ENCODE measurements at places on chromosomes 1 and 21.

DNA sequence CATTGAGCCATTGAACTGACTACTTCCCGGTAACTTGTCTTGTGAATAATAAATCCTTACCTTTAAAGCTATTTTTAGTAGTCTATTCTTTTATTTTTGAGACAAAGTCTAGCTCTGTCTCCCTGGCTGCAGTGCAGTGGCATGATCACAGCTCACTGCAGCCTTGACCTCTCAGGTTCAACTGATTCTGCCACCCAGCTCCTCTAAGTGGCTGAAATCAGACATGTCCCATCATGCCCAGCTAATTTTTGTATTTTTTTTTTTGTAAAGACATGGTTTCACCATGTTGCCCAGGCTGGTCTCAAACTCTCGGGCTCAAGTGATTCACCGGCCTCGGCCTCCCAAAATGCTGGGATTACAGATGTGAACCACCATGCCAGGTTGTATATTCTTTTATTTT, 59.3 kb upstream of the PTGS2 start:
- no peak for DNase-seq

DNA sequence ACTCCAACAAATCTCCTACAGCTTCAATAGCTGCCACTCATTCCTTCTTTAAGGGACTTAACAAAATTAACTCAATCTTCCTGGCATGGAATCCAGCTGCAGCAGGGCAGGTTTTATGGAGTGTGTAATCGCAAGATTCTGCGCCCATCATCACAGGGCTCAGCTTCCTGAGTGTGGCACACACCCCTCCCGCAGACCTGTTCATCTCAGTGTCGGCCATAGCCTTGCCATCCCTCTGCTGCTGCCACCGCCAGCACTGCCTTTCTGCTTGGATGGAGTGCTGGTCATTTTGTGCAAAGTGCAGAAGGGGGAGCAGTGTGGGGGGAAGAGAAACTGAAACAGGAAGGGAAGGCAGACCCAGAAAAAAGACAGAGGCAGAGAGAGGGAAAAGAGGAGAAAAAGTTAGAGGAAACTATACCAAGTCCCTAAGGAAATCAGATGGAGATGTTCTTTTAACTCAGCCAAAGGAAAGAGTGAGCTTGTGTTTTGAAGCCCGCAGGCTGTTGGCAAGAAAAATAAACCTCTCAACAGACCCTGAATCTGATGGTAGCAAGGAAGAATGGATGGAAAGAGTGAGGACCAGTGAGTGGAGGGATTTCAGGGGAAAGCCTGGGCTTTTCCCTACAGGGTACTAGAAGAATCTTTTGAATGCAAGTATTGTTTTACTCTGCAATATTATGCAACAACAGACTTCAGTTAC, 324.2 kb downstream of the SEC16B start:
- DNase-seq = no peak

DNA sequence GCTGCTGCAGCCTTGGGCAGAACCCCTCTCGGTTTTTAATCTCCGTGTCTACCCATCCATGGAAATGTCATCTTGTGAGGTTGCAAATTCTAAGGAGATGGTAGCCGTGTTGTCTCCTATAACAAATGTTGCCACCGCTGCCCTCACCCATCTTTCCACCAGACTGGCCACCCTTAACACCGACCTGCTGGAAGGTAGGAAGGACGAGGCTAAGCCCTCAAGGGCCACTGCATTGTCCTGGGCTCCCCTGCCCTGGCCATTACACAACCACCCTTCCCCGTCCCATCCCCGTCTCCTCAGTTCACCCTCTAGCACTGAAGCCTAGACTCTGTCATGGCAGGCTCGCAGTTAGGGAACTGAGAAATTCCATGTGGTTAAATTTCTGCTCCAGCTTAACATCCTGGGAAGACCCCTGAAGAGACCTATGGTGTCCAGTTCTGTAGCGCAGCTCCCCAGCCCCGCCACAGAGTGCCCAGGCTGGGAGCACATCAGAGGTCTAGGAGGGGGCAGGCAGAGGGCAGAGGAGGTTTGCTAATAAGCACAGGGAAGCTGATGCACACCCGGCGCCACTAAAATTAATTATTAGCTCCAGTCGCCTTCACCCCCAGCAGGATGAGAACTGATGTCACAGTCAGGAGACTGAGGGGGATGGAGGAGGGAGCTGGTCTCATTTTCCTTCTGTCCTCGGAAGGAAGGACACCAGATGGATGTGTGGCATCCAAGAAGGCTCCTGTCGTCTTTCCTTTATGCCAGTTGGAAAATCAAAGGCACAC, 38.3 kb downstream of the STUM start:
- no peak for DNase-seq

- no peak for DNase-seq
Measured at GRCh38 chr1:99886841-99887240, 36.7 kb downstream of the AGL start.

DNA sequence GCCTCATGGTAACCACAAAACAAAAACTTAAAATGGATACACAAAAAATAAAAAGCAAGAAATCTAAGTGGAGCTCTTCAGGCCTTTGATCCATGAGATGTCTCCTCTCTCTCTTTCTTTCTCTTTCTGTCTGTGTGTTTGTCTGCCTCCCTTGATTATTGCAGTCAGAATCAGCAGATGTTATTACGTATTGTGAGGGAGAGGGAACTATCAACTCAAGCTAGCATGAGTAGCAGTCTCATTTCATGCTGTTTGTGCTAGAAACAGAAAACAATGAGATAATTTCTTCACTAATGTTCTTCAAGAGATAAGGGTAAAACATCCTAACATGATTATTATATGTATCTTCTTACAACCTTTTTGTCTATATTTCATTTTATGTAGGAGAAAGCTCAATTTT, 103.7 kb upstream of the PDC start:
- DNase-seq = no peak

- DNase-seq = peak; percentile 30
Measured at GRCh38 chr1:117534995-117535467, 70.8 kb upstream of the TENT5C start.

GRCh38 chr21:25062061-25062460, 545.2 kb downstream of the MRPL39 start:
- no peak for DNase-seq

- no peak for DNase-seq
Measured at GRCh38 chr1:47771751-47772150, 225.4 kb downstream of the TRABD2B start.

DNA sequence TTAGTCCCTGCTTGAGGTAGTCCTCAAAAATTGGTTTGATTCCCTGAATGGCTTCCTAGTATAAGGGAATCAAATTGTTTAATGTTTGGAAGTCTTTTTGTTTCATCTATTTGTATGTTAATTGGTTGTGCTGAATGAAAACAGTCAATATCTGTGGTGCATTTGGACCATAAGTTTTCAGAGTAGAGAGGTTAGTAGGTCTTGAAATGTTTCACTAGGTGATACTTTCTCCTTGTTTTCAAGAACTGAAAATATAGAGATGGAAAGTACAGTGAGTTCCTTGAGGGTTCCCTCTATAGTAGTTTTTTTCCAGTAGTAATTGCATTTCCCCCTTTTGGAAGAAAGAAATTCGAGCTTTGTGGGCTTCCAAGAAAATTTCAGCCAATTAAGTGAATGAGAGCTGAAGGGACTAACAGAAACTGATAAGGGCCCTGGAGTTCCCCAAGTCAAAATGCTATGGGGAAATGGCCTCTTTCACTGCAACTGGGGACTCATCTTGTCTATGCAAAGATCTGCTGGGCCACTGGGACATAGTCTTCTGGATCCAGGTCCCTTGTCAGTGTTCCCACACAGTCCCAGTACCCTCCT, 18.6 kb upstream of the CEP350 start:
- no peak for DNase-seq

DNA sequence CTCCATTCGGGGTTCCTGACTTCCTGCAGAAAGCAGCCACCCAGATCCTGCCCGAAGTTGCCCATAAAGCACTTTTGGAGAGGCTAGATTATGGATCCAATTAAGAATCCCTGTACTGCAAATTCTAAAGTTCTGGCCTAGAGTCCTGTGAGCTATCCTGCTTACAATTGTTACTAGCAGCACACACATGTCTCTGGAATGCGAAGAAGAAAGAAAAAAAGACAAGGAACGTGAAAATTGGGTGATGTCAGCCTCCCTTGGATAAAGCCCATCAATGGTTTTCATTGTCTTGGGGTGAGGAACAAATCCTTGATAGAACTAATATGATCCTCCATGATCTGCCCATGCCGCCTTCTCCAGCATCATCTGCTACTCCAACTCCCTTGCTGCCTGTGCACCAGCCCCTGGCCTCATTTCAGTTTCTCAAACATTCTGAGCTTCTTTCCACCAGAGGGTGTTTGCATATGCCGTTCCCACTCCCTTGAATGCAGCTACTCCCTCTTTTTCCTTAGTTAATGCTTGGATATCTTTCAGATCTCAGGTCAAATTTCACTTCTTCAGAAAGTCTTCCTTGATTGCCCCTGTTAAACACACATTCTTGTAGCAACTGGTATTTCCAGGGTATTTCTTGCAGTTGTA, 94.0 kb downstream of the ST6GALNAC5 start:
- peak; percentile 37 for DNase-seq

DNA sequence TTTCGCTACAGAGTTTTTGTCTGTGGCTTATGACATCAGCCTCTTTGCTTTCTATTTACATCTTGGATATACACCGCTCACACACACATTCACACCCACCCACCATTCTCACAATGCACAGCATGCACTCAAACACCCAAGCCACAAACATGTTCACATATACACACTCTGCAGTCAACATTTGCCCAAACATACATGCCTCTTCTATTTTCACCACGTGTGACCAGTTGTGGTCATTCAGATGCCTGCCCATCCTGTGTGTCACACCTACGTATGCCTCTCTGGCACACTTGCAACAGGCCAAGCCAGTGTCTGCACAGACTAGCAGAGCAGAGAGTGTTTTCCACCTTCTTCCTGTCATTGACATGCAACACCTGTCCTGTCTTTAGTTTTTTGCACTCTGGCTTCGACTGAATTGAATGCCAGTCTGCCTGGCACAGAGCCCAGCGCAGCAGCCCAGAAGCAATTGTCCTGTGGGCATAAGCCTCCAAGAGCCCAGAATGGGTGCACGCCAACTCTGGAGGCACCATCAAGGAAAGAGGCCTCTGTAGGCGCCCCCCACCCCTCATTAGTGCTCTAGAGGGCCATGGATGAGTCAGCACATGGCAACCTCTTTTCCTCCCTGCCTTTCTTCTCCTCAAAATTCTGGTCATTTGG, 37.7 kb upstream of the LRRN2 start:
- DNase-seq = no peak

GRCh38 chr1:32094746-32095521, 12.9 kb upstream of the KPNA6 start:
- DNase-seq = no peak

- no peak for DNase-seq
Measured at GRCh38 chr1:206582971-206583706, 29.1 kb downstream of the EIF2D start.

GRCh38 chr1:35210321-35211119, 17.6 kb upstream of the SFPQ start:
- DNase-seq = no peak

GRCh38 chr1:116920211-116920610, 10.5 kb downstream of the PTGFRN start:
- DNase-seq = no peak

DNA sequence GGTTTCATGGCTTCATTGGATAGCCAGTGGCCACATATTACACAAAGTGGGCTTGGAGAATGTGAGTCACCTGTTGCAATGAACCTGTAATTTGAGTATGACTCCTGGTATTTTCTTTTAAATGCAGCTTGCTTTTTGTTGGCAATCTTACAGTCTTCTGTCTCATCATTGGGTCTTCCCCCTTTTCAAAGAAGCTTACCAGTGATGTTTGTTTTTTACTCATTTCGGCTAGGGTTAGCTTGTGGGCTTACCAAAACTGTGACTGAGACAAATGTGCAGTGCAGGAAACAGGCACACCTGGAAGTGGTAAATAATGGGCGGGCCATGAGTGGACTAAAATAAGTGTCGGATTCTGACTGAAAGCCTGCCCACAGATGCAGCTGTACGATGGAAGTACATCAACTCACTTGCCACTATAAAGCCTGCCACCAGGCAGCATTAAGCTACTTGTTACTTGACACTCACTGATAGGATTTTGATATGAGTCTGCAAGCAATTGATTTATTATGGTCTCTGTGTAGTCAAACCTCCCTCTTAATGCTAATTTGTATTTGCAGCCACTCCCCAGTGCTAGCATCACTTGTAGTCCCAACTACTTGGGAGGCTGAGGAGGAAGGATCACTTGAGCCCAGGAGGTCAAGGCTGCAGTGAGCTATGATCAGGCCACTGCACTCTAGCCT, 4.2 kb downstream of the HHAT start:
- no peak for DNase-seq

DNA sequence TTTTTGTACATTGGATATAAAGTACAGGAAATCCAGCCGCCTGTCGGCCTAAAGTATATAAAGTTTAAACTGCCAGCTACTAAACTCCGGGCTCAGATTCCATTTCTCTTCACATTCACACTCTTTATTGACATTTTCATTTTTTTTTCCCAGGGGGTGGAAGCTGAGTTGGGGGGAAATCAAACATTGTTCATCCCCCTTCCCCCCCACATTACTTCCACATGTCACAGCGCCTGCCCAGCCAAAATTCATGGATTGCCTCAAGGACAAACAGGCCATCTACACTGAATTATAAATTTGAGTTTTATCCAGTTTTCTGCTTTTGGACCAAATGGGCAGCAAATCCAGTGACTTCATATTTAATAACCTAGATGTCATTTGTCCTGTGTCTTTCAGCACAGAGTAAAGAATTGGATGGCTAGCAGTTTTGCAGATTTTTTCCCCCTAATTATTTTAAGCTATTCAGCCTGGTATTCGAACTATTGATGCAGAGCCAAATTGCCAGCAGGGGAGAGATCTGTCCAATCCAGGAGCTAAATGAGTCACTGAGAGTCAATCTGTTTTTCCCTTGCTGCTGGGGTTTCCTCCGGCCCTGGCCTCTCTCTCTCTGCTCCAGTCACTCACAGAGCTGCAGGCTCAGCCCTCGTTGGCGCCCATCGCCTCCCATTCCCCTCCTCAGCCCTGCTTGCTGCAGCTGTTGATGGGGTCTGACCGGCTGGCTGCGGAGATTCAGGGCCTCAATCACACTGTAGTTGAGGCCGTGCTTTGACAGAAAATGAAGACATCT, 98.0 kb downstream of the LMO4 start:
- peak; percentile 31 for DNase-seq

GRCh38 chr1:154499446-154499845, 2.6 kb upstream of the TDRD10 start:
- no peak for DNase-seq

GRCh38 chr1:18711003-18711402, 80.4 kb downstream of the PAX7 start:
- DNase-seq = no peak

DNA sequence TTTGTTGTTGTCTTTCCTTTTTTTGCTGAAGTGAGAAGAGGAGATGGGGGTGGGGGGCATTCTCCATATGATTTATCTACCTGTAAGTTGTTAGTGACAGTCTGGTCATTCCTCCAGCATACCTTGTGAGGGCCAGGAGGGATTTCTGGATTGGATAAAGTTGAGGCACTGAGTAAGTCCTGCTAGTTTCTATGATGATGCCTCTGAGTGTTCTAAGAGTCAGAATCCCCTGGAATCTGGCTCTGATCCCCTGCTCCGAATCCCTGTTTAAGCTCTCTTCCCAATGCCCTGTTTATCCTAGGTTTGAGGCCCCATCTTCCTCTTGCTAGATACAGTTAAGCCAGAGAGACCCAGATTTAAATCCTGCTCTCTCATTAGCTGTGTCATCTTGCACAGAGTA, 83.2 kb upstream of the HOOK1 start:
- DNase-seq = no peak

GRCh38 chr1:3197781-3198316, 128.8 kb downstream of the PRDM16 start:
- DNase-seq = no peak

Measured in fibroblast of skin of left biceps (primary cell).